Lower leg skin (tissue), 4 donors: ENCODE measurements at places on chromosomes 1 and 21. TPM values are rescaled to one million over a fixed set of nuclear protein-coding genes. Genes with fewer than 3 reads are reported as not detected.

GRCh38 chr1:235045921-235046601 is 82.6 kb downstream of the TOMM20 start:
- DNase-seq: no peak

- no peak for DNase-seq
Measured at GRCh38 chr1:115141145-115141454, 51.8 kb upstream of the TSPAN2 start.

TRIM33 gene
- total RNA-seq: 43.5 TPM

KCTD3 gene
- total RNA-seq: 20.4 TPM

FLG gene
- total RNA-seq: 4,019 TPM

OR2L5 gene
- total RNA-seq: not detected
